Stomach (tissue), 19 donors: ENCODE measurements at places on chromosomes 3 and 15. TPM values are rescaled to one million over a fixed set of nuclear protein-coding genes. Genes with fewer than 3 reads are reported as not detected.

DNA sequence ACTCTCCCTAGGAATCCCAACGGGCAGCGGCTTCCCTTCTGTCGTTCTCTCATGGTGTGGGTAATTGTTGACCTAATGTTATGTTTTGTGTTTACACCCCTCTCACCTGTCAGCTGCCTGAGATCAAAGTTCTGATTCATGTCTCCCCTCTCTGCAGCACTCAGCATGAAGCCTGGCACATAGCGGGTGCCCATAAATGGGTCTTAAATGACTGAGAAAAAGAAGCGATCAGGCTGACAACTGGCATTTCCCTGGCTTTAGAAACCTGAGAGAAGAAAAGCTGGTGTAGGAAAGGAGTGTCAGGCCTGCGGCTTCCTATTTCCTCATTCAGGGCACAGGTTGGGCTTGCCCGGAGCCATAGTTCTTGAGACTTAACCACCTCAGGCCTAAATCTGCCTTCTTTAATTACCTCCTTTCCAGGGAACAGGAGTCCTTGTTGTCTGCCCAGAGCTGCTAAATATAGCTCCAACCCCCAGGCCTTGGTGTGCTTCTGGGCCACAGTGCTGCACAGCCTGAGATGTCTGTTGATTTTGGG is 31.8 kb downstream of the LPP start:
- peak; percentile 55 for DNase-seq
- H3K27me3 ChIP-seq, result no peaks in the 10 kb centered on the region
- peaks cover 44% of the 10 kb centered on the region for H3K4me1 ChIP-seq
- H3K36me3 ChIP-seq, result no peaks in the 10 kb centered on the region

GRCh38 chr3:81452418-81452817 is 309.0 kb downstream of the GBE1 start:
- H3K27me3 ChIP-seq, result no peaks in the 10 kb centered on the region
- H3K4me1 ChIP-seq, result no peaks in the 10 kb centered on the region
- no peak for DNase-seq
- H3K36me3 ChIP-seq, result no peaks in the 10 kb centered on the region
- no peak overlapping the region for H3K27ac ChIP-seq

The TTLL13 gene
- not detected for total RNA-seq

DNA sequence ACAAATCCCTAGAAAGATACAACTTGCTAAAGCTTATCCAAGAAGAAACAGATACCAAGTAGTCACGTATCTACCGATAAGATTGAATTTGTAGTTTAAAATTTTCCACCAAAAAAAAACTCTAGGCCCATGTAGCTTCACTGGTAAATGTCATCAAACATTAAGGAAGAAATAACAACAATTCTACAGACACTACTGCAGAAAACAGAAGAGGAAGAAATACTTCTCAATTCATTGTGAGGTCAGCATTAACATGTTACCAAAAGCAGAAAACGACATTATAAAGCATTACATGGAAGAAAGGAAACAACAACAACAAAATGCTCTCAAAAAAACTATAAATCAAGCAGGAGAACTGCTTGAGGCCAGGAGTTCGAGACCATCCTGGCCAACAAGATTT is 27.5 kb upstream of the TM4SF19 start:
- no peaks in the 10 kb centered on the region for H3K4me1 ChIP-seq
- H3K27ac ChIP-seq, result no peak overlapping the region
- no peak overlapping the region for H3K4me3 ChIP-seq
- no peaks in the 10 kb centered on the region for H3K27me3 ChIP-seq

DNA sequence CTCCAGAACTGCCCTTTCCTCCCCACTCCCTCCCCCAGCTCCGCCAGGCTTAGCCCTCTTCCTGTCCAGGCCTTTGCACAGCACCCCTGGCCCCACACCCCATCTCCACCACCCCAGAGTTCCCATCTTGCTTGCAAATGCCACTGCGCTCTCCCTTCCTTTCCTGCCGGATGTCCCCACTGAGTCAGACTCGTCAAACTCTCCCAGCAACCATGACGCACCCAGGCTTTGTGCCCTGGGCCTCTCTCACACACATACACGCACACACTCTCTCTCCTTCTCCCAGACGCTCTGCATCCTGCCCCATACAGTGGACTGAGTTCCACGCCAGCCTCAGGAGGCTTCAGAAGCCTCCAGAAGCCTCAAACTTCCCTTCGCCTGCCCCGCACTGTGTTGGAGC is 2.8 kb upstream of the CCDC9B start:
- no peaks in the 10 kb centered on the region for H3K36me3 ChIP-seq
- no peaks in the 10 kb centered on the region for H3K27me3 ChIP-seq
- H3K4me1 ChIP-seq, result peaks cover 88% of the 10 kb centered on the region

GRCh38 chr3:66195347-66195783 is 25.4 kb upstream of the SLC25A26 start:
- H3K27ac ChIP-seq, result no peak overlapping the region
- H3K4me3 ChIP-seq, result peak overlapping the region; percentile 34
- H3K4me1 ChIP-seq, result no peaks in the 10 kb centered on the region
- H3K27me3 ChIP-seq, result peaks cover 4% of the 10 kb centered on the region
- H3K36me3 ChIP-seq, result no peaks in the 10 kb centered on the region

DNA sequence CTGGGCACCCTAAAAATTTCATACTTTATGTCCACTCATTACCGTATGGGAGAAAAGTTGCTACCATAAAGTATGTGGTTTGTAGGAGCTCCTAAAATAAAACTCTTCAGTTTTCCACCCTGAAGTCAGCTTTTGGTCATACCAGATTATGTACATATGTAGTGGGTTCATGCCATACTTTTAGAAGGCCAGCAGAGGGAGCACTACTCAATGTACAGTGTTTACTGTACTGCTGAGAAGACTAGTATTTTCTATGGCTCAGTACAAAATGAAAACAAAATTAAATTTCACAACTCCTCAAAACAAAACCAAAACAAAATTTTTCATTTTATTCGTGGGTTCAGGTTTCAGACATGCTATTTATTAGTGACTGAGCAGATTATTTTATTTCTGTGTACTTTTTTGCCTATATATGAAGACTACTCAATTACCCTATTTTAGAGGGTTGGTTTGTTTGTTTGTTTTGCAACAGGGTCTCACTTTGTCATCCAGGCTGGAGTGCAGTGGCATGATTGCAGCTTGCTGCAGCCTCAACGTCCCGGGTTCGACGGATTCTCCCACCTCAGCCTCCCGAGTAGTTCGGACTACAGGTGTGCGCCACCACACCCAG is 24.3 kb downstream of the NXPE3 start:
- H3K36me3 ChIP-seq, result peaks cover 46% of the 10 kb centered on the region
- no peak overlapping the region for H3K4me3 ChIP-seq
- H3K27ac ChIP-seq, result no peak overlapping the region
- no peaks in the 10 kb centered on the region for H3K4me1 ChIP-seq

DNA sequence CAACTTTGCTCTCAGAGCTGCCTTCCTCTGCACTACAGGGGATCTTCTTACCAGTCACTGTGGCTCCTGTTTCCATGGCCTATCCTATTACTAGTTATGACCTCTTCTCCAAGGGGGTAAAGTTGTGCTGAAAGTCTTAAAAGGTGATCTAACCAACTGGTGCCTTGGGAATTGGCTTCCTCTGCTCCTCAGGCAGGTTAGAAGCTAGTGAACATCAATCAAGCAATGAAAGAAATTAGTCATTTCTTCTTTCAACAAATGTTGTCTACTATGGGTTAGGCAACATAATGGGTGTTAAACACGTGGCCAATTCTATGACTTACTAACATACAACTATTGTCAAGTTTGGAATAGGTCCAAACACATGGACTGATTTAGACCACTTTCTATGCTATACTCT is 571.4 kb upstream of the NAALADL2 start:
- no peak for DNase-seq
- H3K4me3 ChIP-seq, result no peak overlapping the region
- no peaks in the 10 kb centered on the region for H3K4me1 ChIP-seq
- H3K36me3 ChIP-seq, result no peaks in the 10 kb centered on the region

DNA sequence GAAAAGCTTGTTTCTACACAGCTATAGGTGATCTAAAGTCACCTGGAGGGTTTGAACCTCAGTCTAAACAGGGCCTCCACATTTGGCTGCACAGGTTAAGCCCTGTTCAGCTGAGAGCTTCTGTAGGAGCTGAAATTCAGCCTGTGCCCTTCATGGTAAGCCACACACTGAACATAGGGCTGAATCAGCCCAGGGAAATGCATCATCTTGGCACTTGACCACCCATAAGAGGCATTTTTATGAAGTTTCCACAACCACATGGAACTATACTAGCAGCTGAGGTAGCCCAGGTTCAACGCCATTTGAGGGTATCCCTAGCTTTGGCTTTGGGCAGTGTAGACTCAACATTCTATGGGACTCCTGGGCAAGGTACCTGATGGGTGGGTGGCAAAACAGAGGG is 126.8 kb downstream of the FAM174B start:
- H3K27ac ChIP-seq, result no peak overlapping the region
- no peak overlapping the region for H3K4me3 ChIP-seq
- peaks cover 8% of the 10 kb centered on the region for H3K4me1 ChIP-seq
- H3K27me3 ChIP-seq, result no peaks in the 10 kb centered on the region
- H3K36me3 ChIP-seq, result no peaks in the 10 kb centered on the region

- DNase-seq, result peak; percentile 87
- H3K4me1 ChIP-seq, result peaks cover 88% of the 10 kb centered on the region
- no peaks in the 10 kb centered on the region for H3K27me3 ChIP-seq
- no peaks in the 10 kb centered on the region for H3K36me3 ChIP-seq
- H3K27ac ChIP-seq, result peak overlapping the region; percentile 88
Observed at GRCh38 chr15:66763186-66764071, 61.4 kb downstream of the SMAD6 start.

GRCh38 chr15:65816441-65816840 is 24.3 kb upstream of the DENND4A start:
- no peak for DNase-seq
- H3K4me1 ChIP-seq, result no peaks in the 10 kb centered on the region
- no peak overlapping the region for H3K4me3 ChIP-seq
- no peak overlapping the region for H3K27ac ChIP-seq

DNA sequence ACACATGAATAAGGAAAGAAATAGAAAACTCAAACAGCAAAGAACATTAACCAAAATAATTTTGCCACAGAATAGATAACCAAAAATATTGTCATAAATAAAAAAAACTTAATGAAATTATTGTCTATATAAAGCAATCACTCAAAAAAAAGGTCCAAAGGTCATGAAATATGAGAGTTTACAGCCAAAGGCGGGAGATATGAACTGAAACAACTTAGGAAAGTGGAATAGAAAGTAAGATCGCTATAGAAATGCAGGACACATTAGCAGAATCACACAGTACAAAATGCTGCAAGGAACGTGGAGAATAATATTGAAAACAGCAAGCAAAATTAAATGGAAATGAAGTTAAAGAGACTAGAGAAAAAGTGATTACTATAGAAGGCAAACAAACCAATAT is 375.0 kb upstream of the ARHGEF26 start:
- no peak overlapping the region for H3K27ac ChIP-seq
- no peak for DNase-seq
- H3K4me3 ChIP-seq, result no peak overlapping the region
- H3K36me3 ChIP-seq, result no peaks in the 10 kb centered on the region
- H3K27me3 ChIP-seq, result no peaks in the 10 kb centered on the region

GRCh38 chr3:120163816-120164215 is 69.6 kb upstream of the GSK3B start:
- H3K27me3 ChIP-seq, result no peaks in the 10 kb centered on the region
- H3K4me1 ChIP-seq, result peaks cover 5% of the 10 kb centered on the region
- DNase-seq, result no peak
- H3K4me3 ChIP-seq, result no peak overlapping the region

DNA sequence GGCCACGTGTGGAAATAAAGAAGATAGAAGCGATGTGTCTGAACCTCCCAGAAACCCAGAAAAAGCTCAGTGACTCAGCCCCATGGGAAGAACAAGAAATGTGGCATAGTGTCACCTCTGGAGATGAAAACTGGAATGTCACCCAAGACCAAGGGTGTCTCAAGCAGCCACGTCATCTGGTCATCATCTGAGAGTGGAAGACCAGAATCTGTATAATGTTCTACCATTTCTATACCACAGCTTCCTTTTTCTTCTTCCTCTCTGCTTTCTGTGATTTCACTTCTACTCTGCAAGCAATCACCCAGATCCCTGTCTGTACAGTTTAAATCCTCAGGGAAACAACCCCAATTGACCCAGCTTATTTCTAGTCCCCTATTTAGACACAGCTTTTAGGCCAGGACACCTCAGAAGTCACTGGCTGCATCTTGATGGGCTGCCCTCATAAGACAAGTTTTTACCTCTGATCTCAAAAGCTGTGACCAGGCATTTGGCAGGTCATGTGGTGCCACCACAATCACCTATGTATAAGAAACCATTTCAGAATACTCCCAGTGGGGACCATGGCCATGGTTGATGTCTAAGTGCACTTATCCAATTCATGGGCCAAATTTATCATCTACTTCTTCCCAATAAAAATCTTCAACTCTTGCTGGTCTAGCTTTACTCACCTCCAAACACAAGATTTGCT is 278.5 kb upstream of the UMPS start:
- no peaks in the 10 kb centered on the region for H3K27me3 ChIP-seq
- DNase-seq, result no peak
- peaks cover 14% of the 10 kb centered on the region for H3K36me3 ChIP-seq
- no peak overlapping the region for H3K27ac ChIP-seq
- no peaks in the 10 kb centered on the region for H3K4me1 ChIP-seq

DNA sequence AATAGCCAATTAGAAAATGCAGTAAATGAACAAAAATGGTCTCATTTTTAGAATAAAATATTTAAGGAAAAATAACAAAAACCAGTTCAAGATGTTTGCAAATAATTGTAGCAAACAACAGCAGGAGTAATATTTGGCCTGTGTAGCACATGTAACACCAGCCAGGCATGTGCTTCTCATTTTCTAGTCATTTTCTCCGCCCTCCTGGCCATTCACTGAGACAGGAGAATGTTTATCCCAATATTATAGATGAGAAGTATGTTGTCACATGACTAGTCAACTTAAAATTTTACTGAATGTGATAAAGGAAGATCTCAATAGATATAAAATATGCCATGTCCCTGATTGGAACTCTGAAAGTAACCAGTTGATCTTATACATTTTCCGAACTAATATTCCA is 7.8 kb upstream of the ATP10A start:
- no peaks in the 10 kb centered on the region for H3K4me1 ChIP-seq
- H3K36me3 ChIP-seq, result no peaks in the 10 kb centered on the region
- H3K4me3 ChIP-seq, result no peak overlapping the region
- no peak for DNase-seq
- no peaks in the 10 kb centered on the region for H3K27me3 ChIP-seq
- no peak overlapping the region for H3K27ac ChIP-seq

The TGM5 gene
- total RNA-seq, result not detected

The CLDN16 gene
- total RNA-seq, result not detected

- H3K27me3 ChIP-seq, result no peaks in the 10 kb centered on the region
- DNase-seq, result no peak
- peaks cover 42% of the 10 kb centered on the region for H3K36me3 ChIP-seq
Observed at GRCh38 chr3:27423463-27423862, 54.3 kb upstream of the NEK10 start.

The ZNF620 gene
- total RNA-seq, result 1.3 TPM

The CAPN7 gene
- total RNA-seq, result 68.4 TPM

The LRTM1 gene
- total RNA-seq, result not detected

- peak; percentile 43 for DNase-seq
- peaks cover 4% of the 10 kb centered on the region for H3K36me3 ChIP-seq
- H3K27ac ChIP-seq, result no peak overlapping the region
- no peak overlapping the region for H3K4me3 ChIP-seq
- H3K27me3 ChIP-seq, result no peaks in the 10 kb centered on the region
Observed at GRCh38 chr15:67240235-67241131, 14.0 kb downstream of the AAGAB start.
